ENCODE measurements at places on chromosomes 2 and 18.

- no peak for DNase-seq
These were observed 74.9 kb downstream of the SGPP2 start for GRCh38 chr2:222499226-222499625.

DNA sequence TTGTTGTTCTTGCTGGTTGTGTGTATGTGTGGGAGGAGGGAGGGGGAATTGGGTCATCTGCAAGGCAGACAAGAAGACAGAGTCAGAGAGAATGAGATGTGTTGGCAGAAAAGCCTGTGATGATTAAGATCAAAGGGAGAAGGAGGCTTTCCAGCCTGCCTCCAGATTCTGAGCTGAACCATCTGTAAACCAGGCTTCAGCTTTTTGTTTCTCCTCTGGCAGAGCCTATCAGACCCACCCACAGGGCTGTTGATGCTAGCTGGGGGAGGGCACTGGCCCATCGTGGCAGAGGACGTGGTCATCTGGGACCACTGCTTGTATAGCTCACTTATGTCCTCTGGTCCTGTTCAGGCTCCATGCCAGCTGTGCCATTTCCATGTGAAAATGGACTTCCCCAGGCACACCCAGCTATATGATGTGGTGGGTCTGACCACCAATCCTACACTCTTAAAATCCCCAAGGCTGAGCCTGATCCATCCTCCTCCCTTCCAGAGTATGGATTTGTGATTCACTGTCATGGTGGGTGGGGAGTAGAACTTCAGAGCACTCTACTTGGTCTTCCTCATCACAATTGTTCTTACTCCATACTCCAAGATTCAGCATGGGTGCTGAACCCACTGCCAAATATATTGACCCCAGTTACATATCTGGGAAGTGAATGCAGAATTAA, 27.8 kb upstream of the COL6A3 start:
- DNase-seq: no peak

- DNase-seq: no peak
These were observed 408.5 kb downstream of the ZEB2 start for GRCh38 chr2:144111437-144111836.

DNA sequence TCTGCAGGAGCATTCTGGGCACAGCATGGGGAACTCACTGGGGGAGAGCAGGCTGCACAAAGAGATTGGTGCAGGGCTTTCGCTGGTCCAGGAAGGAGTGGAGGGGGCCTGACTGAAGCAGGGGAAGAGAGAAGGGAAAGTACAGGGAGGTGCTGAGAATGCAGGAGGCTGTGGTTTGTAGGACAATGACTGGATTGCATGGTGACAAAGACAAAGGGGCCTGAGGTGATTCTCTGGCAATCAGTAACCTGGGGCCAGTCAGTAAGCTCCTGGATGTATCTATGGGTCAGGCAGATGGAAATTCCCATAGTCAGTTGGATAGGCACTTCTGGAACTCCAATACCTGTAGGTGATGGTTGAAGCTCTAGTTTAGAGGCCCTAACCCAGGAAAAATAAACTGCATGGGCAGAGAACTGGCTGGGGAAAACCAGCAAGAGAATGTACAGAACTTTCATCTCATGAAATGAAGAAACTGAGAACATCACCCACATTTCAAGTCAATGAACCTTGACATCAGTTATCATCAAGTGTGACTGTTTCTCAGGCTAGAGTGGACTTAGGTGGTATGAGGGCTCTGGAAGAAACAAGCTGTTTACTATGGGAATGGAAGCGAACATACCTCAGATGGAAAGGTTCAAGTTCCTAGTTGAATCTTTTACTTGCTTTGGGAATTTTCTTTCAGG, 193.2 kb downstream of the TPGS2 start:
- no peak for DNase-seq

DNA sequence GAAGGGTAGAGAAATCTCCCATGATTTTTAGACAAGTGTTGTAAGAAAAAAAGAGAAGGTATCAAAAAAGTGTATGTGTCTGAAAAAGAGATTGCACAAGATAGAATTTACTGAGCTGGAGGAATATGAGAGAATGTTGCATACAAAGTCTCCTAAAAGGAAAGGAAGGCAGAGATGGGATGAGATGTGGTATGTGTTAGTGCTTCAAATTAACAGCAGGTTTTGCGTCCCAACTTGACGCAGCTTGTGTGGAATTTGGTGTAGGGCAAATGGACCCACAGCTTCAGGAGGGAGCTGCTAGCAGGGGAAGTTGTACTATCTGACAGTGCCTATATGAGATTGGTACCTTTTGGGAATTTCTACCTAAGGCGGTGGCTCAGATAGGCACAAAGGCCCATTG, 9.0 kb upstream of the RASGRP3 start:
- DNase-seq: no peak

DNA sequence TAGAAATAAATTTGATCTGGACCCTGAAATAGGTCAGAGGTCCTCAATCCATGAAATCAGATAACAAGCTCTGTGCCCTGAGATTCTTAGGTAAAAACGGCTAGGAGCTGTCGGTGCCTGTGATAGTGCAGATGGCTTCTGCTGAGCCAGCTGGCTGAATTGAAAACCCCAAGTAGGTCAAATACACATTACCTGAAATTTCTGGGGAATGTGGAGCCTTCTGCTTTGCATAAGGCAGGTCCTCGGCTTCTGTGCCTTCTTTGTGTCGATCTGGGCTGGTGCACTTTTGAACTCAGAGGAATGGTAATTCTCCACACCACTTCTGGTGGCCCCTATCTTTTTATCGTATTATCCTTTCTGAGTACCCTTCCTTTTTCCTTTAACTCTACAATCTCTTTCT, 66.6 kb downstream of the CNTNAP5 start:
- DNase-seq: no peak

- DNase-seq: peak; percentile 84
These were observed 8.4 kb upstream of the MGAT5 start for GRCh38 chr2:134245340-134245984.

GRCh38 chr2:152433289-152433688, 98.3 kb downstream of the FMNL2 start:
- no peak for DNase-seq

- no peak for DNase-seq
These were observed 149.5 kb downstream of the CCBE1 start for GRCh38 chr18:59547581-59548182.

GRCh38 chr2:110852541-110853263, 120.3 kb downstream of the ACOXL start:
- DNase-seq: peak; percentile 87

GRCh38 chr2:32666704-32667103, 38.9 kb downstream of the TTC27 start:
- DNase-seq: no peak

GRCh38 chr2:128736046-128736688, 417.5 kb upstream of the HS6ST1 start:
- DNase-seq: no peak

GRCh38 chr18:6559296-6559695, 144.6 kb upstream of the L3MBTL4 start:
- DNase-seq: no peak

GRCh38 chr2:67835266-67835665, 227.5 kb downstream of the C1D start:
- DNase-seq: no peak

DNA sequence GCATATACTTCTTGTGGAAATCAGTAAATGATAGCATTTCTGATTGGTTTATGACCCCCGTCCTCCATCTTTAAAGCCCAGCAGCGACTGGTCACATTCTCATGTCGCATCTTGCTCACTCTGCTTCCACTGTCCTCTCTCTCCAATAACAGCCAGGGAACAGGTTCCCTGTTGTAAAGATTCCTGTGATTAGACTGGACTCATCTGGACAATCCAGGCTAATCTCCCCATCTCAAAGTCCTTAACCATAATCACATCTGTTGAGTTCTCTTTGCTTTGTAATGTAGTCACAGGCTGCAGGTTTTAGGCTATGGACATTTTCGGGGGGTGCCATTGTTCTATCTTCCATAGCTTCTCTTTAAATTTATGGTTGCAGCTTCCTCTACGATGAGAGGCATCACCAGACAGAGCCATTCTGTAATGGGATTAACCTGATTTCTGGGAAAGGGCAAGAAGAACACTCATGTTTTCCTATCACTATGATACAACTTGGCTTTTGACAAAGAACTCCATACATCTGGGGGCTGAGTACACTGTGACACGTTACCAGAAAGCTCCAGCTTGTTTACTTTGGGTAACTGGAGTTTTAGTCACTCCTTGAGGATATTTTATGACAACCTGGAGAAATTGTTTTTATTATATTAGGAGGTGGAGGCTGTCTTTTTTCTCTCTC, 159.0 kb downstream of the NYAP2 start:
- no peak for DNase-seq

GRCh38 chr2:186486651-186487647, 889 bp downstream of the ZC3H15 start:
- DNase-seq: no peak

DNA sequence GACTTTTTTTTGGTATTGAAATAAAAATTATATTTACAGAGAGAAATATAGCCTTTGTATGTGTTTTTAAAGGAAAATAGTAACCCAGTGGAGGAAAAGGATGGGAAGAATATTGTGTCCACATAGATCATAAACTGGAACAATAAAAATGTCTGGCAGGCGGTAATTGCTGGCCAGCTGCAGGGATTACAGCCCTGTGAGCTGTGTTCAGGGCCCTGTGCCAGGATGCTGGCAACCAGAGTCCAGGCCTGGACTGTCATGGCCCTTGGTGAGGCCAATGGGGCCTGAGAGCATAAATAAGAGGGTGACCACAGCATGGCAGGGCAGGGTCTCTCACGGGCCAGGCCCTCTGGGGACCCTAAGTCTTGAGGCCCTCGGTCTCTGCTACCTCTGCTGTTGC, 171.2 kb downstream of the ACOXL start:
- DNase-seq: no peak

All from natural killer cell treated with Interleukin-12 subunit alpha and Interleukin-12 subunit beta and Interleukin-15 and Interleukin-18, amount 100 ng/mL, for 72 hours (primary cell).